ENCODE measurements at places on chromosomes 1 and 21.
A peak's percentile ranks its signal among the peaks of the same experiment; 100 is the strongest.

- no peak for DNase-seq
Observed at GRCh38 chr1:156773607-156774006, 6.3 kb downstream of the PRCC start.

GRCh38 chr1:242201090-242201489 is 202.2 kb upstream of the MAP1LC3C start:
- no peak for DNase-seq

GRCh38 chr1:159880430-159880829 is 18.0 kb upstream of the VSIG8 start:
- no peak for DNase-seq

- no peak for DNase-seq
Observed at GRCh38 chr1:210726621-210727020, 397.9 kb downstream of the HHAT start.

DNA sequence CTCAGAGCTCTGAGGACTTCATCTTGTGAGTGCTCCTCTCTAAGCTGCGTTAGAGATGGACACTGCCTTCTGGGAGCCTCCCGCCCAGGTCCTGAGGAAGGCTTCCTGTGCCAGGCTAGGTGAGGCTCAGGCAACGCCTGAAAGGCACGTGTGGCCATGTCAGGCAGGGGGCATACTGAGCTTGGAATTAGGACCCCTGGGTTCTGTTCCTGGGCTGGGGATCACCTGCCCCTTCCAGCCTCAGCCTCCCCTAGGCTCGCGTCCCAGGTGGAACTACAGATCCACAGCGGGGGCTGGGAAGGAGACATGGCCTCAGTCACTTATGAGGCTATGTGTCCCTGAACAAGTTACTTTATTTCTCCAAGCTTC is 10.0 kb upstream of the ASCL5 start:
- DNase-seq, result no peak

DNA sequence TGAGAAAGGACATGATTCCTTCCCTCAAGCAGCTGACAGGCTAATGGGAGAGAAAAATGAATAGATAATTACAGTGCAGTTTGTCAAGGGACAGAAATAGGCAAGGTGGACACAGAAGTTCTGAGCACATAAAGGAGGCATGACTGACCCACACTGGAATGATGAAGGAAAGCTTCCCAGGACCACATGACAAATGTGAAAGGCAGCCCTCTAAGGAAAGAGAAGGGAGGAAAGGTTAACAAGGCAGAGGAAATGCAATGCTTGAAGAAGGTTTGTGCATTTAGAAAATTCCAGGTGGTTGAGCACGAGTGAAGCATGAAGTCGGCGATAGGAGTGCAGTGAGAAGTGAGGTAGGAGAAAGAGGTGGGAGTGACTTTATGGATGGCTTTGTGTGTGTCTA is 37.4 kb downstream of the LAMC2 start:
- DNase-seq, result no peak

- no peak for DNase-seq
Observed at GRCh38 chr1:118987468-118988185, 516 bp downstream of the TBX15 start.

GRCh38 chr21:44260791-44261631 is 686 bp downstream of the DNMT3L start:
- no peak for DNase-seq

DNA sequence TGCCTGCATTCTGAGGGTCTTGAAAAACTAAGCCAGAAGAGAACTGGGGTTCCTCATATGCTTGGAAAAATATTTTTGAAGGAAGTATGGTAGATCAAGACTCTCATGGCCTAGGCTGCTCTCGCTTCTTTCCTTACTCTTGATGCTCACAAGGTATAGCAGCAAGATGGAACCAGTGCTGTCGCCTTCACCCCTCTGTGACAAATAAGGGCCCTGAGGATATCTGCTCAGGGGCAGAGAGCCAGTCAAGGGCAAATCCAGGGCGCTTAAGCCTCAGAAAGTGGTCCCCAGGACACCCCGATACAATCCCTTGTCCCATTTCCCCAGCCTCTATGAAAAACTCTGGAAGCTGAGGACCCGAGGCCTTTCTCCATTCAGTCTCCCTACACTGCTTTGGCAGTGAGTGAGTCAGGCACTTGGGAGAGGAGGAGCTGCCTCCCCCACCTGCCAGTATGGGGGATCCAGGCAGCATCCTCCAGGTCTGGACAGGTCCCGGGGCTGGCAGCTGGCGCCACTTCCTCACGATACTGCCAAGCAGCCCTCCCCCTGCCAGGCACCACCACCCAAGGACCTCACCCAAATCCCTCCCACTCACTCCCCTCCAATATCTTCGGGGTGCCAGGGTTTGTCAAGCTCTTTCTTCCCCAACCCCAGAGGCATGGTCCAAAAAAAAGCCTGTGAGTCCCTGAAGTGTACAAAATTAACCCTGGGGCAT is 1.3 kb downstream of the IGSF9 start:
- DNase-seq, result no peak

GRCh38 chr1:39788758-39789570 is at the start of gene BMP8B:
TSS of gene BMP8B (minus strand) at chr1:39788865. CDS start at chr1:39788485, 380 bp downstream.
- DNase-seq, result peak; percentile 39

- peak; percentile 63 for DNase-seq
Observed at GRCh38 chr21:25396135-25396711, 211.1 kb downstream of the MRPL39 start.

DNA sequence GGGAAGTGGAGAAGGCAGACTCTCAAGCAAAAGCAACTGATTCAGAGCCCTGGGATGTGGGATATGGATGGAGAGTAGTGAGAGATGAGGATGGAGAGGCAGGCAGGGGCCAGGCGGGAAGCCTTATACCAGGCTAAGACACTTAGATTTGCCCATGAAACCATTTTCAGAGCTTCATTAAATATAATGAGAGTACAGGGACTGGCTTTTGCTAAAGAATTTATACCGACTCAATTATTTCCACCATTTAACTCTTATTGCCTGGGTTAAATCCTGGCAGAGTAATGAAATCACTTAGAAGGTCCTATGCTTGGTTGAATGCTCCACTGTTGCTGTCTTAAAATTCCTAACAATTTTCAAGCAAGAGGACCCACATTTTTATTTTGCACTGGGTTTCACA is 311.7 kb downstream of the KCNH1 start:
- DNase-seq, result no peak

GRCh38 chr1:29856340-29857114 is 620.2 kb downstream of the PTPRU start:
- no peak for DNase-seq

DNA sequence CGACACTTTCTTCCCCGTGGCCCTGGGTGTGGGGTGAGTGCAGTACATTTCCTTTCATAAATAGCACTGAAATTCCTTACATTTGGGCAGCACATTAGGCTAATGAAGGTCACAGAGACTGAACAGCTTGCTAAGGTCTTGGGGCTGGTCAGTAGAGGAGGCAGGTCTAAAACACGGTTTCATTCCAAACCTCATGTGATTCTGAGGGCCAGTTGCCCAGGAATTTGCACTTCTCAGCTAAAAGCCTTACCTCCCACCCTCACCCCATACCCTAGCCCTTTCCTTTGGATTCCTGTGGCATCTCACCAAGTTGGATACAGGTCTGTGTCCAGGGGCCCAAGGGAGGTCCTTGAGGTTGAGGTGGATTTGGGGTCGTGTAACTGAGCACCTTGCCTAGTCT is 147.8 kb upstream of the CD34 start:
- no peak for DNase-seq

GRCh38 chr21:18275781-18276180 is 31.1 kb downstream of the CHODL start:
- no peak for DNase-seq

GRCh38 chr1:9809100-9809510 is 14.7 kb downstream of the CLSTN1 start:
- DNase-seq, result no peak

DNA sequence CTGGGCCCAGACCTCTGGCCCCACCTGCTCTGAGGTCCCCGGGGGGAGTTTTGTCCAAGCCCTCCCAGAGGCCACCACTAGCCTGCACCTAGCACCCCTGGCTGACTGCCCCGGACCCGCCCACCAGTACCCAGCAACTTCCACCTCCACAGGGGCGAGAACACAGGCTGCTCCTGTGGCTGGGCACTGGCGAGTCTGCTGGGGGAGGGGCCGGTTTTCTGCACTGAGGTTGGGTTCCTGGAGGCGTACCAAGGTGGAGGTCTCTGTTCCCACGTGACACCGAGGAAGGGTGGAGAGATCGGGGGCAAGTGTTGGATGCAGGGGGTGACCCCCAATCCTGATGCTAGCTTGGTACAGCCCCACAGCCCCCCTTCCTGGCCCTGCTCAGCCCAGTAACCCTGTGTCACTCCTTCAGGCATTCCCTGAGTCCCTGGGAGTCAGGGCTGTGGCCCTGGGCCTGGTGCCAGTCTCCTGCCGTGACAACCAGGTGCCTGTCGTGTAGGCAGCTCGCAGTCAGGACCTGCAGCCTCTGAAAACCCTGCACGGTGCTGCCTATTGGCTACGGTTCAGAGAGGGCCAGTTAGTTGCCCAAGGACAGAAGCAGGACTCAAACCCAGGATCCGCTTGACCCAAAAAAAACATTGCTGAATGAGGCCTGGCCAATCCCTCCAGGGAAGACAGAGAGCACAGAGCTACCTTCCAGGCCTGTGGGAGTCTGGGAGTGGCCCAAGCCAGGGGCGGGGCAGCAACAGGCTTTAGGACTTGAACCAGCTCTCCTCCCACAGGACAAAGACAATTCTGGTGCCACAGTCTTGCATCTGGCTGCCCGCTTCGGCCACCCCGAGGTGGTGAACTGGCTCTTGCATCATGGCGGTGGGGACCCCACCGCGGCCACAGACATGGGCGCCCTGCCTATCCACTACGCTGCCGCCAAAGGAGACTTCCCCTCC is 3.1 kb downstream of the ESPN start:
- DNase-seq, result no peak

DNA sequence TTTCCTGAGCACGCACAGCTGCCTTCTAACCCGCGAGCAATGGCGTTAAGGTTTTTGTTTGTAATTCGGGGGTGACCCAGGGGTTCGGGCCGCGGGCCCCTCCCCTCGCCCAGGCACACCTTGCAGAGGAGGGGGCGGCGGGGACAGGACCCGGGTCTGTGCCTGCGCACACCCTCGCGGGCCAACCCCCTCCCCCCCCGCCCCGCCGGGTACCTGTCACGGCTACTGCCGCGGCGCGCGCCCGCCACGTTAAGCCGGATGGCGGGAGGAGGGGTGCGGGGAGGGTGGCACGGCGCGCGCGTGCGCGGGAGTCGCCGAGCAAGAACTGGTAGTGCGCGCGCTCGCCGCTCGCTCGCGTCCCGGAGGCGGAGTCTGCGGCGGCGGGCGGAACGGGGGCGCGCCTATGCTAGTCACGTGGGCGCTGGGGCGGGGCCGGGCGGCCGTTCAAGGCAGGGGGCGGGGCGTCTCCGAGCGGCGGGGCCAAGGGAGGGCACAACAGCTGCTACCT is at the start of gene TPTE:
Gene TPTE (plus strand): TSS at position 493 of the 508 bp plus-strand sequence. CDS start 17,141 bp downstream, outside the sequence.
- DNase-seq, result no peak

DNA sequence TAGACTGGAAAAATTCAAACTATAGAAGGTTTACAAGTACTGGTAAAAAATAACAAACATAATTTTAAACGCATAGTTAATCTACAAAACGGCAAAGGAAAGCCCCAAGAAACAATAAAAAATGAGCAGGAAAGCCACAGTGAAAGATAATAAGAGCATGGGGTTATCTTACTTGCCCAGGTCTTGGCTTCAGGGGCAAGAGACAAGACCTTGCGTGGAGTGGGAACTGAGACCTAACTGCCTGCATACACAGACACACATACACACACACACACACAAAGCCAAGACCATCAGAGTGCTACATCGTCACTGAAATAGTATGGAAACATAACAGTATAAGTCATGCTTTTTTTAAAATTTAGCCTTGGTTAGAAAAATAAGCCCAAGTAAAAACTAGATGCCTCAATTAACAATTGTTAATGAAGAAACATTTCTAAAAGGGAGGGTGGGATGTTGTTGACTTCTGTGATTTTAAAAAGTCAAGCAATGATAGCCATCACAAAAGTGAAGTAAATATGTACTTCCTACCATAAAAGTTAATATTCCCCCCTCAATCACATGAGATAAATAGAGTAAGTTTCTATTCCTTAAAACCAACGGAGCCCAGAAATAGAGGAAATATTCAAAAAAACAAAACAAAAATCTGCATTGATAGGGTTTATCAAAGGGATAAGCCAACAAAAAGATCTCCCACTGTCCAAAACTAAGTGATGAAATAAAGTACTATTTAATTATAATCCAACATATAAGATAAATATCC is 29.4 kb upstream of the CRP start:
- no peak for DNase-seq

- no peak for DNase-seq
Observed at GRCh38 chr1:30191154-30191702, 532.2 kb downstream of the MATN1 start.

DNA sequence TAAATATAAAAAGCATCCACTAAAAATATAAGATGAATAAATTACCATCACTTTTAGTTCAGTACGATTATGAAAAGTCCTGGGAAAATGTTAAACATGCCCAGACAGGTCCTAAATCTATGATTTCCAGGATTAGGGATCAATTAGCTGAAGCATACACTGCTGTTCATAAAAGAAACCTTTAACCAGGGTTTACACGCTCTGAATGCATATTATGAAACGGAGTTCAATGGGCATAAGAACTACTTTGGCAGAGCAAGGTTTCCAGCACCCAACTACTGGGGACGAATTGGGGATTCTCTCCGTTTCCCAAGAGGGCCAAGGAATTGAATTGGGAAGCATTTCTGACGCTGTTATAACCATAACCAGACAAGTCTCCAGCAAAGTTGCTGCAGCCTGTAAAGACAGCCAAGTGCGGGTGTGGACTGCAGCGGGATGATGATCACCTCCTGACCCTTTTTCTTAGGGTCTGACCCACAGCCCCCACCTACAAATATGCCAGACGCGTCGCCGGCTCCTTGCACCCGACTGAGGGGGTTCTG is 1.6 kb downstream of the SLC30A1 start:
- no peak for DNase-seq

DNA sequence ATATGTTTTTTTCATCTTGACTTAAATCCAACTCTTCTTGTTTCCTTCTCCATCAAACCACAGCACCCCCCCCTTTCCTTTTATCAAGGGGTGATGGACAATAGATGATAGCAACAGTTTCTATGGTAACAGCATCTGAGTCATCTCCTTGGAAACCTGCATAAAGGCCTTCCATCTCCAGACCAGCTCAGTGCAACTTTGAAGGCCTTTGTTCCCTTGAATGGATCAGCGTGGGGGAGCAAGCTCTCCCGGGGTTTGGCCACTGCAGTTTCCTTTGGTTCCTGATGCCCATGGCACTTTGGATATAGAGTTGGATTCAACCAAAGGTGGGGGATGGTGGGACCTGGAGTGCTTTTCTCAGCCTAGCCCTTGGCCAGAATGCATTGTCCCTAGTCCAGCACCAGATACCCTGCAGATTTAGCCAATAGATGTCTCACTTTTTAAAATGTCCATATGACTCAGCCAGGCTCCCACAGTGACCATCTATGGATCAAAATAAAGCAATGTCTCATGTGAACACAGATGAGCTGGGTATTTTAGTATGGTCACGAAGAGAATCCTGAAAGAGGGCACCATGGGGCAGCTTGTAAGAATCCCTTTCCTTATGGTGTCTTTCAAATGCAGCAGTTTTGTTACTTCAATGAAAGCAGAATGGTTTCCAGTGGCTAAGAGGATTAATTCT is 127.7 kb downstream of the SPATA46 start:
- no peak for DNase-seq
